ENCODE measurements at places on chromosomes 5 and 9. TPM values are rescaled to one million over a fixed set of nuclear protein-coding genes. Genes with fewer than 3 reads are reported as not detected.

Gene SPINK6
- total RNA-seq, result not detected

Gene PCDHGB4
- 16.6 TPM for total RNA-seq

Gene RC3H2
- 37.5 TPM for total RNA-seq

Gene ZNF483
- total RNA-seq, result 84.5 TPM

Gene WNT8A
- total RNA-seq, result not detected

Gene CDX1
- not detected for total RNA-seq

Gene PCDHA7
- 8.7 TPM for total RNA-seq

Gene DRD1
- not detected for total RNA-seq

DNA sequence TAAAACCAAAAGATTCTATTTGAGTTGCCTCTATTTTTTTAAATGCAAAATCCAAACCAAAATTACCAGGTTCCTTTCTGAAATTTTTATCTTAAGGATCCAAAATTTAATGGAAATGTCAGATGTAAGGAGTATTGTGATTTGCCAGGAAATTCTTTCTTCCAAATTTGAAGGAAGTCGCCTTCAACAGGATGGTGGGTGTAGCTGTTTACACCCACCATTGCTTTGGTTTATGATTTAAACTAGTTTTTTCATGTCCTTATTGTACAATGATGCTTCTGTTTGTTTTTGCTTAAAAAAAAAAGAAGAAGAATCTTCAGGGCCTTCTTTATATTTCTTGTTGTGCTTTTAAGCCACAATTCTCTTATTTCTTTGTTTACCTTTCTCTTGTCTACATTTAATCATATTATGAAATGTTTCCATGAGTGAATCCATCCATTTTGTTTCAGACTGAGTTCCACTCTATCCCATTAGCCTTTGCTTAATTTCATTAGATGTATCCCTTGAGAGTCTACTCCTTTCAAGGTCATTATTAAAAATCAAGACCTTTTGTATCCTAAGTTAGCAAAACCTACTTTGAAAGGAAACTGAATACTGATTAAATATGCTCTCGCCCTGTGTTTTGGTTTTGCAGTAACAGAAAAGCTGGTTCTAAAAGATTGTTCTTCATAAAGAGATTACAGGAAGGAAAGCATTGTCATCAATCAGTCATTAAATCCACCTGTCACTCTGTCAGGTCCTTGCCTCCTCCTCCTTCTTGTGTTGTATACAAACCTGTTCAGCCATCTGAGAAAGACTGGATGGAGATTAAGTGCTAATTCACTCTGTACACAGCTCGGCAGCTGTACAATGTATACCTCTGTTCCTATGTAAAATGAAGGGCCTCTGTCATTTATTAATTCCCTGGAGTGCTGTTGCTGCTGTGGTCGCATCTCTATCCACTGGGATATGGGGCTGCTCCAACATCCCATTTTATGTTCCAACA is 45.5 kb upstream of the SLC2A8 start:
- DNase-seq, result no peak

DNA sequence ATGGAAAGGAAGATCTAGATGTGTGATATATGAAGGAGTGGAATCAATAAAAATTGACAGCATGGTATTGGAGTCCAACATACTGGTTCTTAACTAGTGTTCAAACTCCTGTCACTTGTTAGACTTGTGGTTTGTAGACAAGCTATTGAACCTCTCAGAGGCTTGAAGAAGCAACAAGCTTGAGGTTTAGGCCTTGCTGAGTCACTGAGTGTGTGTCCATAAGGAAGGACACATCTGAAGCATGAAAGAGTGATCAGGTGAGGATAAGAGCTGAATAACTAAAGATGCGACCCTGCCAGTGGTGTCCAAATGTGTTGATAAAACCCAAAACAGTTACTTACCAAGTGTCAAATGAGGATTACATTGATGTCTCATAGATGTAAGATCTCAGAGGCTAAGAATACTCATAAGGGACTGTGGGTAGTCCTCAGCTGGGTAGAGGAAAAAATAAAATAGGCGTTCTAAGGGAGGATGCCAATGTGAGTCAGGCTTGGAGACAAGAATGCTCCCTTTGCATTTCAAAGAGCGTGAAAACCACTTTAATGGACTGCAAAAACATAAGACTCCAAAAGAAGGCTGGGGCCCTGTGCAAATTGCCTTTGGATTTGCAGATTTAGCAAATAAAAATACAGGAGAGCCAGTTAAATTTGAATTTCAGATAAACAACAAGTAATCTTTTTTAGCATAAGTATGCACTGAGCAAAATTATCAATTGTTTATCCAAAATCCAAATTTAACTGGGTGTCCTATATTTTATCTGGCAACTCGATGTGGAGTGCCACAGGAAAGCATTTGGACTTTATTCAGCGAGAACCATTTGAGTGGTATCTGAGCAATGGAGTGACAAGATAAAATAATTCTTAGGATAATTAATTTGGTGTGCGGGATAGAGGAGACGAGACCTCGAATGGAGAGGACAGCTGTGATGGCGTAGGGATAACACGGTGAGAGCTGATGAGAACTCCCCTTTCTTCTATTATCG is 757.3 kb upstream of the WWC1 start:
- peak; percentile 8 for DNase-seq

DNA sequence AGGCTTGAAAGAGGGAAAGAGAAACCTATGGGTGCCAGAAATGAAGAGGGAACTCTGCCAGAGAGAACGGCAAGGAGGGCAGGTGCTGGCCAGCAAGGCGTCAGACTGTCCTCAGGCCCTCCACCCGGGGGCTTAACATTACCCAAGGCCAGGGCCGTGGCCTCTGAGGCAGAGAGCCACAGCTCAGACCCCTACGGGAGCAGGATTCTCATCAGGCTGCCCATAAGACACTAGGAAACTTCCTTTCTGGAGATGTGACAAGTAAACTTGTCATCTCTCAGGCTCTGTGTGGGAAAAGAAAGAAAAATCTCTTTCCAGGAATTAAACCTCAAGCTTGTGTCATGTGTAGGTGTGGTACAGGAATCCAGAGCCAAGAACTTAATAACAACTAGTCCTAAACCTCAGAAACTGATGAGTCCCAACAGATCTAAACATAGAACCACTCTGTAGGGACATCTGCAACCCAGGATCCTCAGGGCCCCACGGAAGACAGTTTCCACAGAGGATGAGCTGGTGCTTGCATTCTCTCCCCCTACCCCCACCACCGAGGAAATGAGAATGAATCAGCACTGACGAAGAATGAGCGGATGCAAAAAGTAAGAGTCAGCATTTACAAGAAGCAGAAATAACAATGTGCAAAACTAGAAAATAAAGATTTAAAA is 74.3 kb downstream of the DCP2 start:
- no peak for DNase-seq

DNA sequence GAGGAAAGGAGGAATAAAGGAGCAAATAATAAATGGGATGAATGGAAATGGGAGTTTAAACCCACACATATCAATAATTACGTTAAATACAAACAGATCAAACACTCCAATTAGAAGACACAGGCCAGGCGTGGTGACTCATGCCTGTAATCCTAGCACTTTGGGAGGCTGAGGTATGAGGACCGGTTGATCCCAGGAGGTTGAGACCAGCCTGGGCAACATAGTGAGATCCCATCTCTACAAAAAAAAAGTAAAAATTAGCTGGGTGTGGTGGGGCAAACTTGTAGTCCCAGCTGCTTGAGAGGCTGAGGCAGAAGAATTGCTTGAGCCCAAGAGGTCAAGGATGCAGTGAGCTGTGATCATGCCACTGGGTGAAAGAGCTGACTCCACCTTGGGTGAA is 3.7 kb downstream of the BAAT start:
- DNase-seq, result no peak

DNA sequence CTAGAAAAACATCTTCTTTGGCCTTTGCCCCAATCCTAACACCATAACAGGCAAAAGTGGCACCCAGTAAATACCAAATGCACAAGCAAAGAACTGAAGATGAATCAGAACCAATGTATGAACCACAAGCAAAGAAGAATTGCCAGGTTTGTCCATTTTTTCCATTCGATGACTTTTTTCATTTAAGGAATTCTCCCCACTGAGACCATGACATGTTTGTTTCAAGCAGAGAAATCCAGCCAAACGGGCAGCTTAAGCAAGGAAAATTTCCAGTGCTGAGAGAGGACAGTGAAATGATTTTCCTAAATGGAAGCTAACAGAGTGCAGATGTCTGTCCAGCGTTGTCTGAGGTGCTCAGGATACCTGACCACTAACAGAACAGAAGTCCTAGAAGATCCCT is 203.7 kb downstream of the ADAMTS12 start:
- DNase-seq, result no peak

GRCh38 chr5:128144491-128144890 is 60.9 kb downstream of the SLC12A2 start:
- DNase-seq, result no peak

- no peak for DNase-seq
Observed at GRCh38 chr5:125713109-125713805, 710.0 kb upstream of the GRAMD2B start.

GRCh38 chr5:63743096-63743798 is 219.0 kb downstream of the HTR1A start:
- DNase-seq, result no peak

DNA sequence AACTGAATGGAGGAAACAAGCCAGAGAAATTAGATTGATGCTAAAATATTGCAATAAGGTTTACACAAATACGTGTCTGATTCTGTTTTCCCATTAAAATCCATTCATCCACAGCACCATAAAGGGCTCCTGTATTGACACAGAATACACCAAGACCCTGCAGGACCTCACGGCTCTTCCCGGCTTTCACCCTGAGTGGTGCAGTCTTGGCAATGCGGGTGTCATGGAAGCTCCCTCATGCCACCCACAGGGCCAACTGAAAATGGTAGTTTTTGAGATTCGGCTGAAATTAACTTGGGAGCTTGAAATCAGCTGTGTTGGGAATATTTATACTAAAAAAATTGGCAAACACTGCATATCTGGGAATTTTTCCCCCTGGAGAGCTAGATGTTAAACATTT is 17.3 kb upstream of the EXOC3 start:
- DNase-seq, result no peak

DNA sequence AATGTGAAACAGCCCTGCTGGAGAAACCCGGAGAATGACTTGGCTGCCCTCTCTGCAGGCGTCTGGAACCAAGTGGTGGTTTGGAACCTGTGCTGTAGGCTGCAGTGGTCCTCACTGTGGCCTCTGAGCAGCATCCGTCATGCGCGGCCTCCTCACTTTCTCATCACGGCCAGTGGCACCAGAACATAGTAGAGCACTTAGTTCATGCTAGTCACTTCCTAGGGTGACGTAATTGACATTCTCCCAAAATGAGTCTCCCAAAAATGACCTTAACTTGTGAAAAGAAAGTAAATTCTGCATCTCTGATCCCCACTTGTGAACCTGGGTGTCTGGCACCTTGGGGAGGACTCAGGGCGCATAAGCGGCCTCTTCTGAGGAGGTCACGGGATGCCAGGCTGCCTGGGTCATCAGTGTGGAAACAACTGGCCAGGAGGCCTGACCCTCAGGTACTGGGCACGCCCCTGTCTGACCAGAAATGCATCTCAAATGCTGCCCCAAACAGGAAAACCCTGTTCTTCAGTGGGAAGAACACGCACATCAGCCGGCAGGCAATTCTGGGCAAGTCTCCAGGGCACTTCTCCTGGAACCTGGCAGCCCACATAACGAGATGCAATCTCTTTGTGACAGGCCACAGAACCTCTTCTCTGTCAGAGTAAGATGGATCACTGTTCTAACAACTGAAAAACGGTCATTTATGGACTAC is 36.6 kb upstream of the SPTLC1 start:
- no peak for DNase-seq

GRCh38 chr9:98318834-98319478 is 63.5 kb upstream of the TBC1D2 start:
- DNase-seq, result no peak

DNA sequence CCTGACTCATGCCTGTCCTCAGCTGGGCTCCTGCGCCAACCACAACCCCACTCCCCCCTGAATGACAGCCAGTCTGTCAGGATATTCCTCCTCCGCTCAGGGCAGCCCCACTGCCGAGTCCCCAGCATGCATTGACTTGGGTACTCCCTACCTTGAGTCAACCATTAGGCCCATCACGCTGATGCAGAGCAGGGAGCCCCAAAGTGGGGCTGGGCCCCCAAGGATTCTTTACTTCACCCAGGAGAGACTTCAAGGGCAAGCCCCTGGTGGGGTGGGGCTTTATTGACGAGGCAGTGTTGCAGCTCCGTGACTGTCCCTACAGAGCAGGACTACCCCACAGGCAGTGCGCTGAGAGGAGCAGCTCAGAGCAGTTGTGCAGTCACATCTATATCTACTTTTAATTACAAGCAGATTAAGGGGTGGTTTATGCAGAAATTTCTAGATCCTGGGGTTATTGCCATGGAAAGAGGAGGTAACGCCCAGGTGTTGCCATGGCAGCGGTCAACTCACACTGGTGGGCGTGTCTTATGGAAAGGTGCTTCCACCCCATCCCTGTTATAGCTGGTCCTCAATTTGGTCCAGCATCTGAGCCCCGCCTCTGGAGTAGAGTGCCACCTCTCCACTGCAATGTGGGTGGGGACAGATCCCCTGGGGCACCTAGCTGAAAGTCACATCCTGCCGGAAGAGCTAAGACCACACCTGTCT is 32.1 kb upstream of the FCN1 start:
- DNase-seq, result no peak

GRCh38 chr5:133679534-133679933 is 67.2 kb upstream of the FSTL4 start:
- DNase-seq, result no peak

DNA sequence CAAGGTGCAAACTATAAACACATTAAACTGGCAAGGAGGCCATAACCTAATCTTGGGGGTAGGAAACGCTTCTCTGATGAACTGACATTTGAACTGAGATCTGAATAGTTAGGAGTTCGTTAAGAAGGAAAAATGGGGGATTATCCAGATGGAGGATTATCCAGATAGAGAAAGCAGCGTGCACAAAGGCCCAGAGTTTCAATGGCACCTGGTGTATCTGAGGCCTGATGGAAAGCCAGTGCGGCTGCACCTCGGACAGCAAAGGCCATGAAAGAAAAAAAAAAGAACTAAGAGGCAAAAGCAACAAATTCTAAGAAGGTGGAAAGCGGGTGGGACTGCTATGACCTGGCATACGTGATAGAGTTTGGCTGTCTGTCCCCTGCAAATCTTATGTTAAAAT is 13.0 kb upstream of the CTNNAL1 start:
- DNase-seq, result no peak

- DNase-seq, result no peak
Observed at GRCh38 chr5:79257314-79257713, 21.4 kb downstream of the JMY start.

DNA sequence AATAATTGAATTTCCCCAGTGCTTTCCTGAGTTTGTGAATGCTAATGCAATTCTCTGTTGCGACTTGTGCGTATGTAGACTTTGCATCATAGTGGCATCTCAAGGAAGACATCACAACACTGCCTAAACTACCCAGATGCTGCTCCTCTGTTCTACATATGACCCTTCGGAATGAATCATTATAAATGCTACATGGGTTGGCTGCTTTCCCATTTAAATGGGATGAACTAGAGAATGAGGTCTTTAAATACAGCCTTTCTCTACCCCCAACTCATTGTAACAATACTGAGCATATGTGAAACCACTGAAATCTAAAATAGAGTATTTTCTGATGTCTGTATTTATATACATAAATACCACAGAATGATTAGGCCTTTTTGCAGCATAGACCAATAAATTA is 136.6 kb upstream of the ICE1 start:
- no peak for DNase-seq
